ENCODE measurements at places on chromosomes 3 and 15.

DNA sequence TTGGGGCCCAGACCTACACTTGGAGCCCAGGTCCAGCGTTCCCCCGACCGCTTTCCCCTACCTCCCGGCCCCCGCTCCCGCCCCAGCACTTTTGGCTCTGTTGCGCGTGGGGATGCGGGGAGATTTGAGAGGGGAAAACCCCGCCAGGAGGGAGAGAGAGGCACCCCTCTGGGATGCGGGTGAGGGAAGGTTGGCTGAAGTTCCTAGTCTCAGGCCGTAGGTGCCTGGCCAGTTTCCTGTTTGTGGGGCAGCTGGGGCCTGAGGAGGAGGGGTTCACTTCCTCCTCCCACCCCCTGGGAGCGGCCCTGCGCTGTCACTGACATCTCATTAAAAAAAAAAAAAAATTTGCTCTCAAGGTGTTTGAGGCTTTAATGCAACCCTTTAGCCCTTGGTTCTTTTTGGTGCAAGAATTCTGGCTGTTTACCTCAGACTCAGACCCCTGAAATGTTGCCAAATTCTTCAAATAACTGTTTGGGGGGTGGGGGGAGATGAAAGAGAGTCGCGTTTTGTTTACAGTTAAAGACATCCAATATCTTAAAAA lies 2.6 kb downstream of the FAM43A start:
- peak; percentile 78 for DNase-seq

DNA sequence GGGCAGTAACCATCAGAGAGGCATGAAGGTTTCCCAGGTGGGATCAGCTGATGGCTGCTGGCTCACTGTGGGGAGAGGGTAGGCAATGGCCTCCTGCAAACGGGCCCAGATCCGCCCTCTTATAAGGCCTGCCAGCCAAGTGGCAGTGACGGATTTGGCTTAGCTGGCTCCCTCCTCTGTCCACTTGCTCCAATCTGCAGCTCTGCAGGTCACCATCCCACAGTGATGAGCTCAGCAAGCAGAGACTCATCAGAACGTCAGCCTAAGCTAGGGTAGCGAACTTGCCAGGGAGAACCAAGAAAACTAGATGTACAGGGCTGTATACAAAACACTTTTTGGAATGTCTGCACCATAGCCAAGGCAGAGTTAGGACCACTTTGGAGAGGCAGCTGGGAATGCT lies 62.8 kb upstream of the DCLK3 start:
- no peak for DNase-seq

- DNase-seq: no peak
Measured at GRCh38 chr3:125261031-125261430, 48.5 kb upstream of the SLC12A8 start.

DNA sequence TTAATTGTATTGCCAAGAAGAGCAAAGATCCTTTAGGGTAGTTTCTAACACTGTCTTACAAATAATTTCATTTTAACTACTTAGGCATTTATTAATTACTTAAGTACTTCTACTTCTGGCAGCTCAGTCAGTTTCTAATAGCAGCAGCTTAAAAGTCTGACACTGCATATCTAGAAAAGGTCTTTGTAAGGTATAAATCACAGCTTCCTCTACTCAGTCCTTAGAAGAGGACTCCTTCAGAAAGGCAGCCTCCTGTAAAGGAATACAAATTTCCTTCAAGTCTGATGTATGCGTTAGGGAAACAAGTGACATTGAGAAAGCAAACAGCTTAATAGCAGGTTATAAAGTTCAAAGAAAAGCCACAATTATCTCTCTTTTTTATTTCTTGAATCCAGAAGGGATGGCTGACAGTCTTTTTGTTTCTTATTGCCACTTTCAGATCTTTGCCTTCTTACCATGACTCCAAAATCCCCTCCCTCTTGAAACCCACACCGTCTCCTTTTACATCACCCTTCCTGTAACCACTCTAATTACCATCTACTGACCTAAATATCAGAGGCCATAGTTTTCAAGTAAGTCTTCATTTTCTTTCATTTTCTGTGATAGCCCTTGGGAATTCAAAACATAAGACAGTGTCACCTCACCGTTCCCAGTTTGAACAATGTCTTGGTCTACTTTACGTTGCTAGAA lies 109.5 kb downstream of the CGGBP1 start:
- DNase-seq: no peak

- no peak for DNase-seq
Measured at GRCh38 chr3:42739401-42740158, 33.5 kb downstream of the CCDC13 start.

DNA sequence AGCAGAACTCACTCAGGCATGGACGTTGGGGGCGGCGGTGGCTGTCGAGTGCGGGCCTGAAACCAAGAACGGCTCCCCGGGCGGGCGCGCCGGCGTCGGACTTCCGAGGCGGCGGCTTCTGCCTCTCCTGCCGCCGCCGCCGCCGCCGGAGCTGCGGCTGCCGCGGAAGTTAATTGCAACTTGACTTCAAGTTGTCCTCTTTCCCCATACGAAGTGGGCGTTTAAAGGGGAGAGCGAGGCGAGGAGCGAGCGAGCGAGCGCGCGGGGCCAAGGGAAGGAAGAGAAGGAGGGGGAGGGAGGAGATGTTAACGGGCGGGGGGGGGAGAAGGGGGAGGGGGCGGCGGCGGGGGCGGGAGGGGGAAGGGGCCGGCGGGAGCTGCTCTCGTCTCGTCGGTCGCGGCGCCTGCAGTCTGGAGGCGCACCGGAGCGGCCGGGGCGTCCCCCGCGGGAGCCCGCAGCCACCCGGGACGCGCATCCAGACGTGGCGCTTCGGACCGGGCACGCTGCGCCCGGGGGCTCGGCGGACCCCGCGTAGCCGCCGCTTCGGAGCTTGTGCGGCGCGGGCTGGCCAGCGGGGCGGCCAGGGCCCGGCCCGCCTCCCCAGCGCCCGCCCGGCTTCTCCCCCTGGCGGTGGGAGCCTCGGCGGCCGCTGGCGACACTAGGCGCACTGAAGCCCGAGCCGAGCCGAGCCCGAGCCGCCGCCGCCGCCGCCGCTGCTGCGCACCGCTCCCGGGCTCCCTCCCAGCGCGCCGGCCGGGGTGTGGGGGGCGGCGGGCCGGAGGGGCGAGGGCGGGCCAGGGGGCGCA lies 19.7 kb upstream of the SATB1 start:
- DNase-seq: no peak

DNA sequence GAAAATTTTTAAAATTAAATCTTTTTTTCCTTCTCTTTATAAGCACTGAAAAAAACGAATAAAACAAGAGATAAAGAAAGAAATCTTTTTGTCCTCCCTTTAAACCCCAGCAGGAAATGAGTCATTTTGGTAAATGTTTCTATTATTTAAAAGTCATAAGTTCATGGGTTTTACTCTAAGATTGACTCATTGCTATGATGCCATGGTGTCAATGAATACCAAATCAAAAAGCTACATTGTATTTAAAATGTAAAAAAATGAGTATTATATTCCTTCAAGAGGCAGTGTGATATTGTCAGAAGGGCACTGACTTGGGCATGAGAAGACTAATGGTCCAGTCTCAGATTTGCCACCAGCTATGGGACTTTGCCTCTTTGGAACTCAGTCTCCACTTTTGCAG lies 303.4 kb upstream of the DNAJC19 start:
- no peak for DNase-seq

DNA sequence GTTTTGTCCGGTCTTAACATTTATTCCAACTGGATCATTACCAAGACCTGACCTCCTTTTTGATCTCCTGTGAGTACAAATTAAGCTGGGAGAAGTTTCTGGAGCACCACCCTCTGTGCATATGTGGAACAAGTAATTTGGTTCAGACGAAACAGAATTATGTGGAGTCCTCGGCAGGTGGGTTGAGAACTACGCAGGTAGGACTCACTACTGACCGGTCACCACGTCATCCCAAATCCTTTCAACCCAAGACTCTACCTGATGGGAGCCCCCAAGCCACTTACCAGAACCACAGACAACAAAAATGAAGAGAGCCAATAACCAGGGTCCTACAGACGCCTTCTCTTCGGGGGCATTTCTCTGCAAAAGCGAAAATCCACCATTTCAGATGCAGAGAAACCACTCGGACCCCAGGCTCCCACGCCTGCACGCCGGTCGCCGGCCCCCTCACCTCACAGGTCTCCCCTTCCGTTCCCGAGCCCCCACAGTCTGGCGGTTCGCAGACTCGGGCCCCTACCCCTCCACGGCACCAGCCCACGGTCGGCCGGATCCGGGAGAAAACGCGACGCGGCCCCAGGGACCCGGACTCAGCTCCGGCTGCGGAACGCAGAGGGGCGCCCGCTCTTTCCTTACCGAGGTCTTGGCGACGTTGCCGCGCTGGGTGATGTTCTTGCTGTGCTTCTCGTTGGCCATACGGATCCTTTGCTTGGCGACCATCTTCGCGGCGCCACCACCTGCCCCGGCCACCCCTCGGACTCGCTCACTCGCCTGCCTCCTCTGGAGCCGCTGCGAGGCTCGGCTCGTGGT lies 674 bp downstream of the SERP1 start:
- no peak for DNase-seq

DNA sequence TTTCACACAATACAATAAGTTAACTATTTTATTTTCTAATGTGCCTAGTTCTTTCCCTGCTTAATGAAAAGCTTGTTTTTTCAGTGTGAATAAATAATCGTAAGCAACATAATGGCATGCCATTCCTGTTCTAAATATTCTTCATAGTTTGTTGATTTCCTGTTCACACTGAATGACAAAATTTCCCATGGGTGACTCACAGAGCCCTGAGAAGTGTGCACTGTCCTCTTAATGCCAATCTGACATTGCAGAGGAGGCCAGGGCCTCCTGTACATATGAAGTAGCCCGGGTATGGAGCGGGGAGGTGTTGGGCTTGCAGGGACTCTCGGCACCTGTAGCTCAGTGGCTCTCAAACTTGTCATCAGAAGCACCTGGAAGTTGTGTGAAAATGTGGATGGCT lies 24.3 kb downstream of the CCR3 start:
- no peak for DNase-seq

DNA sequence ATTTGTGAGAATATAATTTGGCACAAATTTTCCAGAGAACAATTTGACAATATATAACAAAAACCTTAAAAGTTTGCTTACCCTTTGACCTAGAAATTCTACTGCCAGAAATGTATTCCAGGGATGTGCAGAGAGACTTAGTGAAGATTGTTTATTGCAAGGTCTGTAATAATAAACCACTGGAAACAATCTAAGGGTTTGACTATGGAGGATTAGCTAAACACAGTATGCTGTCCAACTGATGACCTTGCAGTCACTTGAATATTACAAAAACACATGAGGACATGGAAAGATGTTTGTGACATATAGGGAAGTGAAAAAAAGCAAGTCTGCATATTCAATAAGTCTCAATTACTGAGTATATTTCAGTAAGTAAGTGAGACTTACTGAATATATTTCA lies 48.1 kb upstream of the CDV3 start:
- DNase-seq: no peak

GRCh38 chr3:177596248-177596815 lies 399.1 kb upstream of the TBL1XR1 start:
- no peak for DNase-seq

GRCh38 chr3:73622091-73622805 lies 2.5 kb downstream of the PDZRN3 start:
- no peak for DNase-seq

DNA sequence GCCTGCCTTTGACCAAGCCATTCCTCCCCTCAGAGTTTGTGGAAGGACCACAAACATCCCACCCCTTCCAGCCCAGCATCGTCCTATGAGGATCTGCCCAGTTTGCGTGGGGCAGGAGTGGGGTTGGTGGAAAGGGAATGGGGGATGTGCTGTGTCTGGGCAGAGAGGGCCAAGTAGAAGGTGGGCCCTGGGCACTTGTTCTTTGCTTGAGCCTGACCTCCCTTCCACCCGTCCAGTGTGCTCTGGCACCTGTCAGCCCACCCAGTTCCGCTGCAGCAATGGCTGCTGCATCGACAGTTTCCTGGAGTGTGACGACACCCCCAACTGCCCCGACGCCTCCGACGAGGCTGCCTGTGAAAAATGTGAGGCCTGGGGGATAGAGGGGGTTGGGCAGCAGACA lies 10.3 kb downstream of the SPINT1 start:
- no peak for DNase-seq

DNA sequence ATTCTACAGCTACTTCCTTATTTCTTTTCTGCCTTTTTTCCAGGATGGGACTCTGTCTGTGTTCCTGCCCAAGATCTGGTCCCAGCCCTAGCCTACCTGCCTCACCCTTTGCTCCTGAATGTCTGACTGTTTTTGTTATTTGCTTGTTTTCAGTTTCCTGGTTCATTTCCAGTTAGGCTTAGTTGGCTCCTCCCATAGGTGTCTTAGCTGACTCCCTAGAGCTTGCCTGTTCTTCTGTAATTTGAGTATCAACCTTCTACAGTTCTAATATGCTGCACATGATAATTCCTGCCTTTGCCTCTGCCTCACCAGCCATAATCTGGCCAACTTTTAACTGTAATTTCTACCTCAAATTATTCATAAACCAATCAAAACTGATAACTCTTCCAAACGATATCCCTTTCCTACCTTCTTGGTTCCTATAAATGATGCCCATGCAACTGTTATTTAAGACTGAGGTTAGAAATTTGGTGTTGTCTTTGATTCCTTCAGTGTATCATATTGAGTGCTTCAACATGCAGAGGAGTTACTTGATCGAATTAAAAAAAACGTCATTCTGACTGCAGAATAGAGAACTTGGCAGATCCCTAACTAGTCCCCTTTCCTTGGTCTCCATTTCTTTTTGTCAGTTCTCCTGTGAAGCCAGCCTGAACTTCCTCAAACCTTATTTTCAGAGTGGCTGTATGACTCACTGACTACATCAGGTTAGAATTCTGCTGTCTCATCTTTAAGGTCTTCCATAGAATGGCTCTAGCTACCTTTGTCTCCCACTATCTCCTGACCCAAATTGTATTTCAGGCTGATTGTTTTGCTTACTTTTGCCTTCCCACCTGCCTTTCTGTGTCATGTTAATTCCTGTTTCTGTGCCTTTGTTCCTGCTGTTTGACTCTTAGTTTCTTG lies 8.4 kb downstream of the GOLM2 start:
- peak; percentile 42 for DNase-seq

- DNase-seq: no peak
Measured at GRCh38 chr3:60322298-60322856, 928.9 kb downstream of the FHIT start.

GRCh38 chr15:46091860-46092450 lies 457.1 kb downstream of the SQOR start:
- DNase-seq: peak; percentile 32

GRCh38 chr3:42510325-42510724 lies 7.9 kb downstream of the VIPR1 start:
- DNase-seq: no peak

DNA sequence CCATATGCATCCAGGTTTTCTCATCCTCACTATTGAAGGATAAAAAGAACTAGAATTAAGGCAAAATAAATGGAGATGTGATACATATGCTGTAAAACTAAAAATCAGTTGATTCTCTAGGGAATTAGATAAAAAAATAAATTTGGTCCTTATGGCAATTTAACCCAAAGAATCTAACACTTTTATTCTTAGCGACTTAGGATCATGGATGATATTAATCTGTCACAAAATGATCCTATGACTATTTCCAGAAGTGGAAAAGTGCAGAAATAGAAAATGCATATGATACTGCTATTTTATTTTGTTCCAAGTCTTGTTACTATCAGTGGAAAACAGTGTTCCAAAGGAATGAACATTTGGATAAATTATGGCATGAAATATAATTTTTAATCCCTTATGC lies 746.3 kb downstream of the ROBO2 start:
- DNase-seq: no peak

Measured in HL-60 (cell line).